Activated naive CD4-positive, alpha-beta T cell treated with anti-CD3 and anti-CD28 coated beads for 36 hours (primary cell): ENCODE measurements at places on chromosomes 12 and 14.

DNA sequence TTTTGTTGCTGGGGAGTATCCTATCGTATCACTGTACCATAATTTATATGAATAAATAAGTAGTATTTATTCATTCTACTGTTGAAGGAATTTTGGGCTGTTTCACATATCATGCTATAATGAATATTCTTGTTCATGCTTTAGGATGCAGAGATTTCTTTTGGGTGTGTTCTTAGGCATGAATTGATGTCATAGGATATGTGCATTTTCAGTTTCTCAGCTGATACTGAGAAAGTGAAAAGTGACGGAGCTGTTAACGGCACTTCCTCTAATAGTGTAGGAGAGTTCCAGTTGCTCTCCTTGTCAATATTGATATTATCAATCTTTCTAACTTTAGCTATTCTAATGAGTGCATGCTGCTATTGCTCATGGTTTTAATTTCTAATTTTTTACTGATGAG lies 23.2 kb upstream of the SDR39U1 start:
- no peaks in the 10 kb centered on the region for H3K27me3 ChIP-seq
- peaks cover 39% of the 10 kb centered on the region for H3K4me1 ChIP-seq
- no peak overlapping the region for H3K4me3 ChIP-seq
- H3K36me3 ChIP-seq: no peaks in the 10 kb centered on the region

GRCh38 chr12:45400991-45401390 lies 185.1 kb downstream of the ANO6 start:
- H3K4me3 ChIP-seq: no peak overlapping the region
- no peaks in the 10 kb centered on the region for H3K4me1 ChIP-seq
- no peak for DNase-seq
- H3K27ac ChIP-seq: no peak overlapping the region

- H3K4me3 ChIP-seq: no peak overlapping the region
- DNase-seq: no peak
- no peaks in the 10 kb centered on the region for H3K36me3 ChIP-seq
- no peak overlapping the region for H3K27ac ChIP-seq
These were observed 67.4 kb downstream of the PHLDA1 start for GRCh38 chr12:75964150-75964549.

DNA sequence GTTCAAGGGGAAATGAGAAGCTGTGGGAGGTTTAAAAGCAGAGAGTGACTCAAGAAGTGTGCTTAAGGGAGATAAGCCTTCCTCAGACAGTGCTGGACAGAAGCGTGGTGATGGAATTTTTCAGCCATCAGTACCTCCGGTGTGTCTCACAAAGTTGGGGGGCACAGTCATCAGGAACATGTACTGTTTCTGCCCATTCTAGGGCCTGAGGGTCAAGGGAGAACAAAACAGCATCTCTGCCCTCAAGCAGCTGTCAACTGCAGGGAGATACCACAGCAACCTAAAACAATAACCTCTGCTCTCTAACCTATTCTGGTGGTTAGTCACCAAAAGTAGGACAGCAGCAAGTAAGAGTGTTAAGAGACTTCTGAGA lies 2.0 kb upstream of the STON2 start:
- H3K36me3 ChIP-seq: no peaks in the 10 kb centered on the region
- H3K4me1 ChIP-seq: no peaks in the 10 kb centered on the region
- H3K27ac ChIP-seq: no peak overlapping the region
- DNase-seq: no peak
- peaks cover 12% of the 10 kb centered on the region for H3K27me3 ChIP-seq
- H3K4me3 ChIP-seq: no peak overlapping the region

DNA sequence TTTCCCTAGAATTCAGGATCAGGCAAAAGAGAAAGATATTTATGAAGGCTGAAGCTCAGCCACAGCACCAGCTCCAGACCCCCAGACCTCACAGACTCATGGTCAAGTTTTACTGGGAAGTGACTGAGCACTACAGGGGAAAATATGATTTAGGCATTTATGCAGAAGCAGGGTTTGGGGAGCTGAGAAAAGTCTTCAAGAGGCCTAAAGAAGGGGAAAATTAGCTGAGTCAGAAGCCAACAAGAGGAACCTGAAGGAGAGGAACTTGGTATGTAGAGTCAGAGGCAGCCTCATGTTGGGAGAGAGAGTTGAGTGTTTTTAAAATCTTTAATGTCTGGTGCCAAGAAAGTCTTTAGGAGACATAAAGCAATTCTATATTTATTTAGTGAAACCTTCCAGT lies 63.0 kb downstream of the FOS start:
- H3K36me3 ChIP-seq: no peaks in the 10 kb centered on the region
- H3K27me3 ChIP-seq: no peaks in the 10 kb centered on the region
- DNase-seq: no peak
- H3K4me3 ChIP-seq: no peak overlapping the region
- peaks cover 6% of the 10 kb centered on the region for H3K4me1 ChIP-seq
- no peak overlapping the region for H3K27ac ChIP-seq

- H3K27me3 ChIP-seq: no peaks in the 10 kb centered on the region
- no peaks in the 10 kb centered on the region for H3K36me3 ChIP-seq
- no peak for DNase-seq
These were observed 47.4 kb upstream of the POC1B start for GRCh38 chr12:89573051-89573810.

GRCh38 chr12:131448254-131448795 lies 262.6 kb upstream of the SFSWAP start:
- no peak overlapping the region for H3K27ac ChIP-seq
- no peaks in the 10 kb centered on the region for H3K36me3 ChIP-seq
- no peaks in the 10 kb centered on the region for H3K4me1 ChIP-seq

DNA sequence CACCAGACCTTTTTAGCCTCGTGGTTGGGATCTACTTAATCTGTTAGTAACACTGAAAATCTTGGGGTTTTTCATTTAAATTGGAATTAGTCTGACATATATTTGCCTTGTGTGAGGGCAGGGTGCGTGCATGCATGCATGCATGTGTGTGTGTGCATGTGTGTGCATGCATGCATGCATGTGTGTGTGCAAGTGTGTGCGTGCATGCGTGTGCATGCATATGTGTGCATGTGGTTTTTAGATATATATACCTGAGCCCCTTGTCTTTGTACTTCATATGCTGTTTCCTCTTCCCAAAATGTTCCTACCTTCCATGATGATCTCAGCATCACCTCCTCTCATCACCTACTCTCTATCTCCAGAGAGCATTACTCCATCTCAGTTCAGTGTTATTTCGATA lies 66.3 kb upstream of the BCL11B start:
- H3K4me1 ChIP-seq: no peaks in the 10 kb centered on the region
- H3K27ac ChIP-seq: no peak overlapping the region
- H3K4me3 ChIP-seq: no peak overlapping the region

DNA sequence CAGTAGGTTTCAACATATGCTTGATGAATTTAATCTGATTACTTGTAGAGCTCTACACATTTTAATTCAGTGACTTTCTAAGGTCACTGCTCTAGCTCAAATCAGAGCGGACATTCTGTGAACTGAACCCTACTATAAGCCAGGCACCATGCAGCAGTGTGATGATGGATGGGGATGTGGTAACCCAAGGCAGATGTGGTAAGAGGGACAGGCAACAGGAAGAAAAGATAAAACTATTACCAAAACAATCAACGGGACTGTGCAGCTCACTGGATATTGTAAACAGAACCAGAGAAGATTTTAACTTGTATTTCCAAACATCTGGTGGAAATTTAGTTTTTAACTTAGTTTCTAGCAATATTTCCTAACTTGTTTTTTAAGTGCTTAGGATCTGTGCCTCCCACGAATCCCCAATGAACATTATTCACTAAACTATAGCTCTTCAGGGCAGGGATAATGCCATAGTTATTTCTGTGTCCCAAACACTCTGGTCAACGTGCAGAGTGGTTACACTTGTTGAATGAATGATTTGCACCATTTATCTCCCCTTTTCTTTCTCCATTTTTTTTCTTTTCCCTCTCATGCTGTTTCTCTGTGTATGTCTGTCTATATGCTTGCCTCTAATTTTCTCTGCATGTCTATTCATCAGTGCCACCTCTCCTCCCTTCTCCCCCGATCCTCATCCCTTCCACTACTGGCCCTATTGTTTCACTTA lies 3.0 kb downstream of the ERO1A start:
- DNase-seq: no peak
- peaks cover 17% of the 10 kb centered on the region for H3K36me3 ChIP-seq
- H3K27me3 ChIP-seq: no peaks in the 10 kb centered on the region
- peak overlapping the region; percentile 51 for H3K4me3 ChIP-seq
- H3K4me1 ChIP-seq: peaks cover 57% of the 10 kb centered on the region
- peak overlapping the region; percentile 67 for H3K27ac ChIP-seq

GRCh38 chr12:86249276-86249675 lies 6.9 kb downstream of the MGAT4C start:
- no peaks in the 10 kb centered on the region for H3K36me3 ChIP-seq
- no peak for DNase-seq
- no peak overlapping the region for H3K4me3 ChIP-seq
- H3K27me3 ChIP-seq: no peaks in the 10 kb centered on the region
- no peaks in the 10 kb centered on the region for H3K4me1 ChIP-seq

- DNase-seq: peak; percentile 52
- peaks cover 20% of the 10 kb centered on the region for H3K36me3 ChIP-seq
- H3K27me3 ChIP-seq: no peaks in the 10 kb centered on the region
- H3K27ac ChIP-seq: peak overlapping the region; percentile 7
These were observed 11.0 kb downstream of the PTGER2 start for GRCh38 chr14:52325126-52325525.

GRCh38 chr14:53004976-53005375 lies 54.1 kb upstream of the FERMT2 start:
- no peaks in the 10 kb centered on the region for H3K27me3 ChIP-seq
- no peak overlapping the region for H3K4me3 ChIP-seq
- H3K4me1 ChIP-seq: no peaks in the 10 kb centered on the region

DNA sequence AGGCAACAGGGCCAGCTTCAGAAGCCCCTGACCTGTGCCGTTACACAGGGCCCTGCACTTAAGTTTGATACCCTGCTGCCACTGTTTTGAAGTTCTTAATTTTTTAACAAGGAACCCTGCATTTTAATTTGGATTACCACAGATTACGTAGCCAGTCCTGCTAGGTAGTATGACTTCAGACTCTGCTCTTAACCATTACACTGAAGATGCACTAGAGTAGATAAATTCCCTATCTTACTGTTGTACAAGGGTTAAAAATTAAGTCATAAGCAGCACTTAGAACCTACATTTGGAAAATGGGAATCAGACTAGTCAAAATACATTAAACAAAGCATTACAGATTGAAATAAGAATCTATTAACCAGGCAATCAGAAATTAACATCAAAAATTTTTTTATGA lies 2.3 kb downstream of the GNPNAT1 start:
- peaks cover 3% of the 10 kb centered on the region for H3K36me3 ChIP-seq
- DNase-seq: no peak
- H3K4me1 ChIP-seq: peaks cover 29% of the 10 kb centered on the region
- H3K4me3 ChIP-seq: peak overlapping the region; percentile 21
- H3K27me3 ChIP-seq: no peaks in the 10 kb centered on the region

DNA sequence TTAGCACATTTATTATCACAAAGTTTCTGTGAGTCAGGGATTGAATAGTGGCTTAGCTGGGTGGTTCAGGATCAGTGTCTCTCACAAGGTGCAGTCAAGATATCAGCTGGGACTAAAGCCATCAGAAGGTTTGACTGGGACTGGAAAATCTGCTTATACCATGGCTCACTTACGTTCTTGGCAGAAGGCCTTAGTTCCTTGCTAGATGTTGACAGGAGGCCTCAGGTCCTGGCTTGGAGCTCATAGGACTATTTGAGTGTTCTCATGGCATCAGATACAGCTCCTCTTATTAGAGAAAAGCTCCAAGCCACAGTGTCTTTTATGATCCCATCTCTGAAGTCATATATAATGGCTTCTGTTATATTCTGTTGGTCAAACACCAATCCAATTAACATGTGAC lies 127.3 kb downstream of the SLC6A15 start:
- no peak for DNase-seq
- no peak overlapping the region for H3K4me3 ChIP-seq
- H3K27me3 ChIP-seq: no peaks in the 10 kb centered on the region

DNA sequence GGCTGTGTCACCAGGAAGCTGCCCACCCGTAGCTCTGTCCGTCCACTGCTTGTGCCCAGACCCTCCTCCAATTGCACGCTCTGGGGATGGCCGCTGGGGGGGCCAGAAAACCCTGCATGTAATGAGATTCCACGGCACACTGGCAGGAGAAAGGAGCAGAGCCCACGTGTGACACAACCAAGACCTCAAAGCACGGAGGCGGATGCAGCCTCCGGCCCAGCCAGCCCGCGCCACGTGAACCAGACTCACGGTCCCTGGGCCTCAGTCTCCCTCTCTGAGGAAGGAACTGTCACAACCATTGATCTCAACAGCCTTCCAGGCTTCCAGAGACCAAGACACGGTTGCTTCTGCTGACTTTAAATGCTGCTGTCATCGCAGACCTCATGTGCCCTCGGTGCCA lies 14.4 kb downstream of the ANHX start:
- H3K4me3 ChIP-seq: no peak overlapping the region
- no peak for DNase-seq
- H3K36me3 ChIP-seq: peaks cover 7% of the 10 kb centered on the region

GRCh38 chr12:86118161-86118560 lies 138.0 kb downstream of the MGAT4C start:
- no peaks in the 10 kb centered on the region for H3K27me3 ChIP-seq
- no peaks in the 10 kb centered on the region for H3K36me3 ChIP-seq
- DNase-seq: no peak
- H3K4me3 ChIP-seq: no peak overlapping the region
- H3K27ac ChIP-seq: no peak overlapping the region

DNA sequence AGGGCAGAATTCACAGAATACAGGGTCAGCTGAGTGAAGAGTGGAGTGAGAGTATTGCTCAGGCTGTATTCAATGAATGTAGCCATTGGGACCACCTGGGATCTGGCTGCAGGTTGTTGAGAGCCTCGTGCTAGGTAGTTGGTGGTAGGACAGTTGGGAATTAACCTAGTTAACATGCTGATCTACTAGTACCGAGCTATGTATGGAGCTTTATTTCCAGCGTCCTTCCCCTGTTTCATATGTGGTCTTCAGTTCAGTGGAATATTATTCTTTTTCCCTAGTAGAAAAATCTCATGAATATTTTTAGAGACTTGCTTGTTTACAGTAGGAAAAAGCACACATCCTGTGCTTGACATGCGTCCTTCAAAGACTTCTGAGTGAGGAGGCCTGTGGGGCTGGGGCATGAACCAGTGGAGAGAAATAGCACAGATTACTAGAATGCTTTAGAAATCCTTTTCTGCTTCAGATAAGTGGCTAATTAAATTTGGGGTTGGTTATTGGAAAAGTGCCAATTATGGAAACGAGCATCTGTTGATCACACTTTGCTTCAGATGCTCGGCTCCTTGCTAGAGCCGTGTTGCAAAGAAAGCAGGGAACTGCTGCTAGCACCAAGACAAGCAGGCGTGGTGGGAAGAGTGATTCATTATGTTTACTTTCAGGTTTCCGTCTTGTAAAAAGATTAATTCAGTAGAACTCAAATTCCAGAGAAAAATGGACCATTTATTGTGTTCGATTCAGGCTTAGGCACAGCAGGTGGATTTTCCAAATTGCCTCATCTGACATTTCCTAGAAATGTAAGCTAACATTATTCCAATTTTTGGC lies 53.6 kb downstream of the ARF6 start:
- DNase-seq: peak; percentile 51
- H3K4me3 ChIP-seq: peak overlapping the region; percentile 44
- peaks cover 2% of the 10 kb centered on the region for H3K36me3 ChIP-seq
- H3K27me3 ChIP-seq: no peaks in the 10 kb centered on the region
- peaks cover 64% of the 10 kb centered on the region for H3K4me1 ChIP-seq

GRCh38 chr12:114924946-114925475 lies 241.0 kb upstream of the TBX3 start:
- H3K27me3 ChIP-seq: peaks cover 2% of the 10 kb centered on the region
- H3K4me3 ChIP-seq: no peak overlapping the region
- H3K36me3 ChIP-seq: no peaks in the 10 kb centered on the region
